ENCODE measurements at places on chromosomes 5 and 9.

DNA sequence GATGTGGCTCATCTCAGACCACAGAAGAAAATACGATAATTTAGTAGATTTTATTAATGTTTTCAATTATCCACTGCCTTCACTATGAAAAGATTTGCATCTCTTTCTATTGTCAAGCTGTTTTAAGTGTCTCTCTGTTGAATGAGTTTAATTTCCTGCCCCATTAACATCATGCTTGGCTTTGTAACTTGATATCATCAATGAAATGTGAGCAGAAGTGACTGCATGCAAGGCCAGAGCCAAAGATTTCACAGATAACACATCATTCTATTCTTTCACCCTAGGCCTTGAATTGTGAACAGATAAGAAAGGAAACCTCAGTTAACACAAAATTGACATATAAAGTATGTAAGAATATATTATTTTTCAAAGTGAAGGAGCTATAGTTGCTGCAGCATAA lies 986.4 kb upstream of the CDH18 start:
- DNase-seq, result no peak

DNA sequence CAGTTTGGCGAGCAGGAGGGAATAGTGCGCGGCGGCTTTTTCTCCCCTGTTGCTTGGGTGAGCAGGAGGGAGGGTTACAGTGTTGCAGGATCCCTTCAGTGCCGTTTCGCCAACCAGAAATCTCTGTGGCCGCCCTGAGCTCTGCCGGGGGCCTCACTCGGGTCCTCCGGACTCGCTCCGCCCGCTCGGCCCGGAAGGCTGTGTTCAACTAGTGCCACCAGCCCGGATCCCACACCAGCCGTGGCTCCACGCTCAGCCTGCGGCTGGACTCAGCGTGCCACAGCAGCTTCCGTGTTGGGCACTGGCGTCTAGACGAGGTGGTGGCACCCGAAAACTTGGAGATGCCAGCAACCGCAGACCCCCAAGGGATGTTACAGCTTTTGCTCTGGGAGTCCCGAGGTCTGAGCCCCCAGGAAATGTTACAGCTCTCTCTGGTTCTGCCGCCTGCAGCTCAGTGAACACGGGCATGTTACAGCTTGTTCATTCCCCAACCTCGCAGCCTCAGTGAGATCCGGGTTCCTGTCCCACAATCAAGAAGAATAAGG lies 16.0 kb upstream of the OR13C9 start:
- no peak for DNase-seq

DNA sequence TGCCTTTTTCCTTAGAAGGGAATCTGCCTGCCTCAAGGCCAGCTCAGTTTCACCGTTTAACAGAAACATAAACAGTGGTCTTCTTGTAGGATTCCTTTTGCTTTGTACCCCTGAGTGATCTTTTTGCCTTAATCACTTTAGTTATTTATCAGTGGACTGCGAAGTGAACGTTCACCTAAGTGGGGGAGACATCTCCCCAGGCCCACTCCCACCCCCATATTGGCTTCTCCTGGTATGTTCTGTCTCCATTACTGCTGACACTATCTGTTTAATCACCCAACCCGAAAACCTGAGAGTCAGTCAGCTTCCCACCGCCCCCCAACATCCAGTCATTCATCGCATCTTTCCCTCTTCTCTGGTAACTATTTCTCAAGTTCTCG lies 1.4 kb downstream of the SKP2 start:
- DNase-seq, result no peak

- no peak for DNase-seq
Measured at GRCh38 chr9:91047529-91047928, 245.9 kb downstream of the SYK start.

GRCh38 chr9:80946496-80947170 lies 742.7 kb downstream of the TLE1 start:
- no peak for DNase-seq

GRCh38 chr9:82560457-82560904 lies 502.5 kb downstream of the RASEF start:
- no peak for DNase-seq

DNA sequence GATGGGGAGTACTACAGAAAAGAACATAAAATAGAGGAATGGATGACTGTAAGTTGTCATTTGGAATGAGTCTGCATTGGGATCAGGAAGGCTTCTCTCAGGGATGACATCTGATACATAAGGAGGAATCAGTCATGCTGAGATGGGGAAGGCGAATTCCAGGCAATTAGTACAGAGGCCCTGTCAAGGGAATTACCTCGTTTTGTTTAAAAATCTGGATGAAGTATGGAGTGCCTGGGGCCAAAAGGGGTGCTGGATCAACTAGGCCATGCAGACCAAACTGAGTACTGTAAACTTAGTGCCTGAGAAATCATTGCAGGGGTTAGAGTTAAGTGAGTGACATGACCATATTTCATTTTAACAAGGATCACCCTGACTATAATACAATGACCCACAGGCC lies 30.5 kb downstream of the JAKMIP2 start:
- DNase-seq, result no peak

GRCh38 chr9:131095666-131096268 lies 564 bp upstream of the AIF1L start:
- DNase-seq, result no peak

- no peak for DNase-seq
Measured at GRCh38 chr5:142293486-142293885, 31.3 kb downstream of the SPRY4 start.

DNA sequence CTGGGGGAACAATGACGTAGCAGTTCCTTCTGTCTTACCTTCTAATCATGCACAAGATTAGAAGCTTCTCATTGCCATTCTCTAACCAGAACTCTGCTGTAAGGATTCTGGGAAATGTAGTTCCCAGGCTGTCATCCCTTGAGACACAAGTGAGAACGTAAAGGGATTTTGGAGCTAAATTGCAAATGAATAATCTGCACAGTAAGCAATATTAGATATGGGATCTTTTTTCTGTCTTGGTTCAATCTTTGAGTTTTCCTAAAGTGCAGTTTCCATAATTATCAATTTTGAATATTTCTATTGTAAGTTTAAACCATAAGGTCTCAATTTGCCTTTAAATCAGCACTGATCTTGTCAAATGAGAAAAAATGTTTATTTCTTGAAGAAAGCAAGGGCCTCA lies 189.7 kb upstream of the PLPPR1 start:
- no peak for DNase-seq

- DNase-seq, result no peak
Measured at GRCh38 chr5:10685115-10685521, 75.9 kb downstream of the DAP start.

GRCh38 chr9:127788337-127789011 lies 2.6 kb downstream of the CDK9 start:
- DNase-seq, result no peak

DNA sequence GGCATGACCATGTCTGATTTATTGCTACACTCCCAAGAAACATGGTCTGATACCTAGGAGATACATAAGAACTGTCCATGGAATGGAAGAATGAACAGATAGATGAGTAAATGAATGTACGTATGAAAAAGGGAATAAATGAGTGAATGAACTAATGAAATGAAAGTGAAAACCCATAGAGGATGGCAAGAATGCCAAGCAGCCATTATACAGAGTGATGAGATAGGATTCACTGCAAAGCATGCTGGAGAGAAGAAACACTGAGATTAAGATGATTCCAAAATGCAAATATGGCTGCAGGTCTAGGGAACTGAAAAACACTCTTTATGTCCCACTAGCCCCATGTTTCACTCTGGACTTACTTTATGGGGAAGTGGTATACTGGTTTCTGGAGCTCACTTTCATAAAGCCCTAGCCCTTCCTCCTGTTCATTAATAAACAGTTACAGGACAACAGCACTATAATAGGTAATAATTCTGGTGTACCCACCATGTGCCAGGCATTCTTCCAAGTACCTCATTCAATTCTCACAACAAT lies 170.3 kb upstream of the RAD23B start:
- no peak for DNase-seq

GRCh38 chr9:131960311-131960710 lies 119.4 kb downstream of the MED27 start:
- DNase-seq, result no peak

DNA sequence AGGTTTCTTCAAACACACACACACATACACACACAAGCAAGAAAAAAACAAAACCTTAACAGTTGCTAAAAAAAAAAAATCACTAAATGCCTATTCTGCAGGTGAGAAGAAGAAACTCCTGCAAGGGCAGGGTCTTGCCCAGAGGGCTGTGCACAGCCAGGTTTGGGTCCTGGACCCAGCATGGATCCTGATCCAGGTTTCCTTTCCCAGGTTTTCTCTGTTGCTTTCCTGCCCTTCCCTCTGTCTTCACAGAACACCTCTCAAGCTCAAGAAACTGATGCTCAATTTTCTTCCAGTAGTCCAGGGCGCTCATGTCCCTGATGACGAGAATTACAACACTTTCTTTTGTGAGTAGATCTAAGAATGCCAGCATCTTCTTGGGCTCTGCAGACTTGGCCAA lies 136.6 kb downstream of the PAX5 start:
- DNase-seq, result no peak

DNA sequence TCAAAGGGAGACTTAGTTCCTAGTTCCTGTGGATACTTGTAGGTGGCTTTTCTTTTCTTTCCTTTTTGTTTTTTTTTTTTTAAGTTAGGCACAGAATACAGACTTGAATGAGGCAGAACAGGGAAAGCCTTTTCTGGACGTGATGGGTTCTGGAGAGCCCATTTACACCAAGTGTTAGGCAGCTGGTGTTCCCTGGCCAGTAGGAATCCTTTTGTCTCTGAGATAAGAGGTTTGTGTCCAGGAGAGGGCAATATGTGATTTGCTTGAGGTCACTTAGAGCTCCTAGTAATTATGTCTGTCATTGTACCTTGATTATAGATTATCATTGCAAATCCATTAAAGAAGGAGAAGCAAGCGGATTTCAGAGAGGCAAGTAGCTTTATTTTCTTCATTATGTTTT lies 9.1 kb downstream of the MEGF10 start:
- DNase-seq, result no peak

GRCh38 chr5:145911164-145911563 lies 25.2 kb upstream of the SH3RF2 start:
- no peak for DNase-seq

DNA sequence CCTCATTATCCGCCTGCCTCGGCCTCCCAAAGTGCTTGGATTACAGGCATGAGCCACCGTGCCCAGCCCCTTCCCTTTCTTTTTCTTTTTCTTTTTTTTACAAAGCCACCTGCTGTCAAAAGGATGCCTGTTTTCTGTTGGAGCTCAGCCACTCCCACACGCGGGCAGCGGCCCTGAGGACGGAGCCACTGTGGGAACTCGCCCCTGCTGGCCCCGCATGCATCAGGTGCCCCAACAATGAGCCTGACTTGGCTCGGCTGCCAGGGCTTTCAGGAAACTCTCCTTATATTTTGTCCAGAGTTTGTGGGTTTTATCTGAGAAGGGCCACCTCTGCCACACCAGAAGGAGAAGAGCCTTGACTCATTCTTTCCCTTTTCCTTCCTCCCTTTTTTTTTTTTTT lies 37.1 kb upstream of the LRRC14B start:
- DNase-seq, result no peak

GRCh38 chr9:135794057-135794335 lies 92.0 kb downstream of the KCNT1 start:
- DNase-seq, result no peak

- no peak for DNase-seq
Measured at GRCh38 chr9:107108342-107109130, 174.5 kb upstream of the RAD23B start.

DNA sequence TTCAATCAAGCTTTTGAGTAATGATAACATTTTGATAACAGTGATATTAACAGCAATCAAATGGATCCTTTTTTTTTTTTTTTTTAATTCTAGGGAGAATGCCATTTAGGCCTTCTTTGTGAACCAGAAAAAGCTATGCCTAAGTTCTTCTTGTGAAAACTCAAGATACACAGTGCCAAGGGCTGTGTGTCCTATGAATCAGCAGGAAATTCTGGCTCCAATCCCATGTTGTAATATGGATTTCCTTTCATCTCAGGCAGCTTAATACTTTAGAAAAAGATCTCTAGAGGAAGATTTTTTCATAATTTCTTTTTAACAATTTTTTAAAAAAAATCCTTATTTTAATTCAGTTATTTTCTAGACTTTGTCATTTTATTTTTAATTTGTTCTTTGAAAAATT lies 96.1 kb downstream of the NUDT12 start:
- no peak for DNase-seq

GRCh38 chr5:84242286-84242685 lies 142.4 kb downstream of the EDIL3 start:
- DNase-seq, result no peak

DNA sequence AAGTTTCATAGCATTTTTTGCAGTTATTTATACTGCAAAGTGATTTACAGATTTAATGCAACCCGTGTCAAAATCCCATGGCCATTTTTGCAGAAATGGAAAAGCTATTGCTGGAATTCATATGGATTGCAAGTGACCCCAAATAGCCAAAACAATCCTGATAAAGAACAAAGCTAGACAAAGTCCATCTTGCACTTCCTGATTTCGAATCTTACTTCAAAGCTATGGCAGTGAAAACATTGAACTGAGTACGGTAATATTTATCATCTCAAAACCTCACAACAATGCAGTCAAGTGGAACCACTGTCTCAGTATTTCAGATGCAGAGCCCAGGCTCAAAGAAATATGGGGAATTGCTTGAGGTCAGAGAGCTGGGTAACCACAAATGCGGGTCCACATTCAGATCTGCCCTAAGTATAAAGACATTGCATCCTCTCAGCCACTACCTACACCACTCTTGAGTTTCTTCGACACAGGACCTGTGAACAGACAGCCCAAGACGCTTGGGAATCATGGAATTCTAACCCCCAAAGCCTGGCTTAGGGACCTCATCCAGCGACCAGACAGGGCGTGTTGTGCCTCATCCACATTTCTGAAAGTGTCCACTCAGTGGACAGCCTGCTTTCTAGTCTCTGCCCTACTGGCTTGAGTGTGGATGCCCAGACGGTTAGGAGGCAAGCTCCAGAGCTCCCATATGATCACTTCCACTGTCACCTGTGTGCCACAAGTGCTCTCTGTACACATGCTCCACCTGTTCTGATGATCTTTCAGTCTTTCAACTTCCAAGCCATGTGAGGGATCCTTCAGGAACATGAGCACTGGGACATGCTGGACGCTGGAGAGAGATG lies 39.3 kb upstream of the KCNIP1 start:
- no peak for DNase-seq

GRCh38 chr9:114869845-114870244 lies 60.5 kb downstream of the TNFSF8 start:
- DNase-seq, result no peak

Data from vagina (tissue), 2 donors.